ENCODE measurements at places on chromosomes 16 and 17.

DNA sequence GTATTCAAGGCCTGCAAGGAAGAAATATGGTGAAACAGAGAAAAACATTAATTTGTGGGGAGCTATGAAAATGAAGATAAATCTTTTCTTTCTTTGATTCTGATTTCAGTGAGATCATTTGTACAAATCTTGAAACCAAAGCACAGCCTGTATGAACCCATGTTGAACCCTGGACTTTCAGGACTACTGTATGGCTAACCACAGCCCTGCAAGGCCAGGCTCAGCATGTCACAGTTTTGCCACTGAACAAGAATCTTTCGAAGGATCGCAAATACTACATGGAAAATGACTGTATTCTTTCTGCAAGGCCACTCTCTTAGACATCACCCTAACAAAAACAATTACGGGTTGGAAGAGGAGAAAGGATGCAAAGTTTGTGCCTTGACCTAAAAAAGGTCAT is 161.7 kb upstream of the MAF start:
- no peak for DNase-seq

- DNase-seq = no peak
Measured at GRCh38 chr17:27631897-27632725, 1.1 kb downstream of the LGALS9 start.

DNA sequence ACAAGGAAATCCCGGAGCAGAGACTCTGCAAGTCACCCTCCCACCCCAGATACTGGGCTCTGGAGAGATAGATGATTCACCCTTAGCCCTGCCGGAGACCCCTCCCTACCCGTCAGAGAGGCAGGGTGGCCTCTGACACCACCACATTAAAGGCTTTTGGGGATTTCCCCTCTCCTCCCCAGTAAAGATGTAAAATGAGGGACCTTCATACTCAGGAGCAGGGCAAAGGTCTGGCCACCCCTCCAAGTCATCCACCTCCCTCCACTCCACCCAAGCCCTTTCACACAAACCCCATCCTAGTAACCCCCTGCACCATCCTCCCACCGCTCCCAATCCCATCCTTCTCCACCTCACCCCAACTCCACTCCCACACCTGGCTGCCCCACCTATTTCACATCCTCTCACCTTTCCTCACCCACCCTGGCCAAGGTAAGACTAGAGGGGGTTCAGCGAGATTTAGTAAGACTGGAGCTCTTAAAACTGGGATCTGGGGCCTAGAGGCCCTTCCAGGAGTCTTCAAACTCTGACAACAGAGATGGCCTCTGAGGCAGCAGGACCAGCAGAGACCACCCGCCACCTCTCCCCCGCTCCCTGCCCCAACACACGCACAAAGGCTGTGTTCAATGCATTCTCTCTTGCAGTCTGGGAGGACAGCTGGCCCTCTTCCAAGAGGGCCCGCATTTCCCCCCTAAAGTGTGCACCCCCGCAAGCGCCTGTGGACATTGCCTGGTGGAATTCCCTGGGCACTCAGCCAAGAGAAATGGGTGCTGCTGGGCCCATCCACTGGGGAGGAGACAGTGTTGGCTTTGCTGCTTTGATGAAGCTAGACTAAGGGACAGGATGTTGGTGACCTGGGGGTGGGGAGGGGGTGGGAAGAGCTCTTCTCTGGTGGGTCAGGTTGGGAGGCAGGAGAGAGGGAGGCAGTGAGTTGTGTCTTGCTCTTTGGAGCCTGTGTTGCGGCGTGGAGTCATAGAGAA is 1.1 kb downstream of the ABAT start:
- DNase-seq = no peak

DNA sequence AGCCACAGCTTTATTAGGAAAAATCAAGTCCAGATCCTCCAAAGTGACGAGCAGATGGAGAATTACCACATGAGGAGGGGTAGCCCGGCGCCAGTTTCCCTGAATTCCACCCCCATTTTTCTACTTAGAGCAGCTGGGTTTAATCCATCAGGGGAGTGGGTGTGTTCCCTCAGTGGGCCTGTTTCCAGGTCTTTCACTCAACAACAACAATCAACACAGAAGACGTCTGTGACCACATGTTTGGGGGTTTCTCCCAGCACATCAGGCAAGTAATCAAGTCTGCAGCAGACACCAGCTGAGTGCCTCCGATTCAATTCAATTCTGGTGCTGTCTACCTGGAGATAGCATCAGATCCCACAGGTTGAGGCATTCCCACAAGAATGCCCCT is 6.8 kb downstream of the SLC6A2 start:
- DNase-seq = no peak

DNA sequence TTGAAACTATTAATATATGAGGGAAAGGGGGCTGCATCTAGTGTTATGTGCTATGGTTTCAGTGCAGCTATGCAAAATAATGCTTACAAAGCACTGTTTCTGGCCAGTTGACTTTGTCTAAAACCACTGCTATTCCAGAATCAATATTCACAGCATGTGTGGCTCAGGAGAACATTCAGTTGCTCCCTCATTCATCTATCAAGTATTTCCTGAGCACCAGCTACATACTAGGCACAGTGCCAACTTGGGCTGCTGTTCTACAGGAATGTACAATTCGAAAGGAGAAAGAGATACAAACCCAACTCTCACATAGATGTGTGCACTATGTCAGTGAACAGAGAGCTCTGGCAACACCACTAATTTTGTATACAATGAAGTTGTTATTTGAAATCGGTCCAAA is 183.0 kb downstream of the PHKB start:
- DNase-seq = peak; percentile 80

GRCh38 chr17:16910341-16910740 is 61.6 kb downstream of the TNFRSF13B start:
- no peak for DNase-seq

- peak; percentile 95 for DNase-seq
Measured at GRCh38 chr16:75244844-75245758, 6.3 kb downstream of the BCAR1 start.

GRCh38 chr16:57374067-57374534 is 1.8 kb downstream of the CX3CL1 start:
- DNase-seq = no peak

- no peak for DNase-seq
Measured at GRCh38 chr16:3192476-3193019, 4.5 kb downstream of the OR1F1 start.

Data from HFFc6 (cell line).